Gastrocnemius medialis (tissue), 4 donors: ENCODE measurements at places on chromosomes 6 and 20. TPM values are rescaled to one million over a fixed set of nuclear protein-coding genes. Genes with fewer than 3 reads are reported as not detected.

DNA sequence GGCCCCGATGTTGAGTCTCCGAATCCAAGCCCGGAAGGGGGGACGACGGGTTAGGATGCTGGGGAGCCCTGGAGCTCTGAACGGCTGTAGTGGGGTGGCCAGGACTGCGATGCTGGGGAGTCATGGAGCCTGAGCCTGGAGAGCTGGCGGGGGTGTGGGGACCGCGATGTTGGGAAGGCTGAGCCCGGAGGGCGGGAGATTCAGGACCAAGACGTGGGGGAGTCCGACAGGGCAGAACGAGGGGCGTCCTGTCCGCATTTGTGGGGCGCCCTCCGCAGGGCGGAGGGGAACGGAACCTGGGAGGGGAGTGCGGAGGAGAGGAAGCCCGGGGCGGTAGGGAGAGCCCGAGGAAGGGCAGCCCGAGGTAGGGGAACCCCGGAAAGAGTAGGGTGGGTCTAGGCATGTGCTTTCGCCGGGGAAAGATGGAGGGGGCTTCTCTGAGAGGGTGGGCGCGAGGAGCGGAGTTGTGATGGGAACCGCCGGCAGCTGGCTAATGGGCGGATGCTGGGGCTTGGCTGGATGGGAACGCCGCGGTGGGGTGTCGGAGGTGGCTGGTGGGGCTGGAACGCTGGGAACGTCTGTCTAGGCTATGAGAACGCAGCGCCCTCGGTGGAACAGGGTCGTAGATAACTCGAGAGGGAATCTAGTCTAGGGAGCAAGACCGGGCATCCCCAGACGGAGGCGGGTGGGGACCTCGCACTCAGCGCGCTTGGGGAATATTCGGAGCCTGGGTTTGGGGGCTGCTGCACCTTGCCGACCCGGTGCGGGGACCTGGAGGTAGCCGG lies 684 bp downstream of the PAQR8 start:
- peak overlapping the region; percentile 69 for H3K4me3 ChIP-seq
- H3K36me3 ChIP-seq = no peaks in the 10 kb centered on the region
- peak overlapping the region; percentile 59 for H3K27ac ChIP-seq
- no peaks in the 10 kb centered on the region for H3K4me1 ChIP-seq

- H3K36me3 ChIP-seq = no peaks in the 10 kb centered on the region
- no peak overlapping the region for H3K4me3 ChIP-seq
- H3K4me1 ChIP-seq = no peaks in the 10 kb centered on the region
- DNase-seq = no peak
- no peak overlapping the region for H3K27ac ChIP-seq
These were observed 35.6 kb upstream of the KCNK16 start for GRCh38 chr6:39357998-39358686.

GRCh38 chr6:100210137-100211117 lies 216.4 kb upstream of the MCHR2 start:
- H3K27me3 ChIP-seq = no peaks in the 10 kb centered on the region
- no peak for DNase-seq
- H3K36me3 ChIP-seq = no peaks in the 10 kb centered on the region
- H3K4me1 ChIP-seq = no peaks in the 10 kb centered on the region

DNA sequence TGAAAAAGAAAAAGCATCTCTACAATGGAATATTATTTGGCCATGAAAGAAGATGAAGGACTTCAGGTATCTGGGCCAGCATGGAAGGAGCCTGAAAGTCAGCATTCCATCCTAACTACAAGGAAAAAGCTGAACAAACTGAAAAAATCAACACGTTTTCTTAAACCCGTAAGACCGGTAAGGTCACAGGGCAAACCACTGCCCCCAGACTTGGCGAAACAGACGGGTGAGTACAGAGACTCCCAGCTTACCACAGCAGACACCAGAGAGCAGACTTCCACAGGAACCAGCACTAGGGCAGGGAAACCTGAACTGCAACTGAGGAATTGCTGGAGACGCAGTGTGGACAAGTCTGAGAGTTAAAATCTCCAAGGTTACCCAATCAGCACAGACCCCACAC lies 31.4 kb downstream of the BEND3 start:
- no peak overlapping the region for H3K27ac ChIP-seq
- no peaks in the 10 kb centered on the region for H3K36me3 ChIP-seq
- no peaks in the 10 kb centered on the region for H3K4me1 ChIP-seq
- H3K27me3 ChIP-seq = no peaks in the 10 kb centered on the region

GRCh38 chr6:15595461-15596173 lies 67.2 kb downstream of the DTNBP1 start:
- peak overlapping the region; percentile 73 for H3K27ac ChIP-seq
- peaks cover 34% of the 10 kb centered on the region for H3K4me1 ChIP-seq
- DNase-seq = no peak
- no peaks in the 10 kb centered on the region for H3K27me3 ChIP-seq
- H3K36me3 ChIP-seq = no peaks in the 10 kb centered on the region

- no peaks in the 10 kb centered on the region for H3K36me3 ChIP-seq
- H3K27me3 ChIP-seq = no peaks in the 10 kb centered on the region
- peak overlapping the region; percentile 47 for H3K27ac ChIP-seq
- DNase-seq = no peak
These were observed 32.2 kb upstream of the ADGRF5 start for GRCh38 chr6:46953921-46954320.

GRCh38 chr20:53621482-53622246 lies 28.0 kb upstream of the ZNF217 start:
- H3K4me1 ChIP-seq = peaks cover 27% of the 10 kb centered on the region
- H3K27me3 ChIP-seq = no peaks in the 10 kb centered on the region
- no peaks in the 10 kb centered on the region for H3K36me3 ChIP-seq
- no peak overlapping the region for H3K4me3 ChIP-seq
- H3K27ac ChIP-seq = peak overlapping the region; percentile 67

Gene CEP162
- 4.4 TPM for total RNA-seq

Gene ADAM33
- total RNA-seq = 6.4 TPM

Gene OR2B6
- total RNA-seq = not detected

GRCh38 chr6:119259027-119259426 lies 90.5 kb downstream of the MAN1A1 start:
- H3K4me1 ChIP-seq = no peaks in the 10 kb centered on the region
- no peaks in the 10 kb centered on the region for H3K36me3 ChIP-seq
- DNase-seq = no peak
- H3K27me3 ChIP-seq = no peaks in the 10 kb centered on the region
- no peak overlapping the region for H3K4me3 ChIP-seq

- no peak overlapping the region for H3K4me3 ChIP-seq
- peaks cover 3% of the 10 kb centered on the region for H3K4me1 ChIP-seq
- DNase-seq = no peak
- no peak overlapping the region for H3K27ac ChIP-seq
- H3K36me3 ChIP-seq = no peaks in the 10 kb centered on the region
These were observed 101.7 kb downstream of the TSHZ2 start for GRCh38 chr20:53073636-53074415.

DNA sequence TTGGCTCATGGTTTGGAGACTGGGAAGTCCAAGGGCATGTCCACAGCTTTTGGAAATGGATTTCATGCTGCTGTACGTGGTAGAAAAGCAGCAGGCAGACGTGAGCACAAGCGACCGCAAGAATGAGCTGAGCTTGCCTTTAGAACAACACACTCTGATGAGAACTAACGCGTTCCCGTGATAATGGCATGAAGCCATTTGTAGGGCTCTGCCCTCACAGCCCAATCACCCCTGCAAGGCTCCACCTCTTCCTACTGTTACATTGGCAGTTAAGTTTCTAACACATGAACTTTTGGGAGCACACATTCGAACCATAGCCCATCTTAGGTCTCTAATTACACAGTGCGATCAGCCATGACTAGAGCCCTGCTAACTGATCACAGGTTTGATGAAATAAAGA lies 107.5 kb upstream of the TMEM170B start:
- peak overlapping the region; percentile 70 for H3K27ac ChIP-seq
- H3K4me1 ChIP-seq = peaks cover 55% of the 10 kb centered on the region
- H3K27me3 ChIP-seq = no peaks in the 10 kb centered on the region
- no peak for DNase-seq
- H3K4me3 ChIP-seq = no peak overlapping the region

DNA sequence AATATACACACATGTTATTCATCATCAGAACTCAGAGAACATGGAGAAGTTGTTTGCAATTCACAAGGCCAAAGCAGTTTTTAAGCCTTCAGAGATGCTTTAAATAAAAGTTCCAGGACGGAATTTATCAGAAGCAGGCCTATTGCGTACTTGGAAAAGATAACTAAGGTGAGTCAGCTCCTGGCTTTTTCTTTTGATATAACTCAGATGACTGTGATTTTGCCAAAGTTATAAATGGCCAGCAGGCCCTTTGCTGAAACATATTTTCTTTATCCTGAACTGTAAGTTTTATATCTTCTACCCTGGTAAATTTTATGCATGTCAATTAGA lies 55.0 kb upstream of the PLCB1 start:
- H3K27me3 ChIP-seq = no peaks in the 10 kb centered on the region
- H3K36me3 ChIP-seq = no peaks in the 10 kb centered on the region
- no peaks in the 10 kb centered on the region for H3K4me1 ChIP-seq
- H3K4me3 ChIP-seq = no peak overlapping the region
- no peak for DNase-seq
- H3K27ac ChIP-seq = no peak overlapping the region

DNA sequence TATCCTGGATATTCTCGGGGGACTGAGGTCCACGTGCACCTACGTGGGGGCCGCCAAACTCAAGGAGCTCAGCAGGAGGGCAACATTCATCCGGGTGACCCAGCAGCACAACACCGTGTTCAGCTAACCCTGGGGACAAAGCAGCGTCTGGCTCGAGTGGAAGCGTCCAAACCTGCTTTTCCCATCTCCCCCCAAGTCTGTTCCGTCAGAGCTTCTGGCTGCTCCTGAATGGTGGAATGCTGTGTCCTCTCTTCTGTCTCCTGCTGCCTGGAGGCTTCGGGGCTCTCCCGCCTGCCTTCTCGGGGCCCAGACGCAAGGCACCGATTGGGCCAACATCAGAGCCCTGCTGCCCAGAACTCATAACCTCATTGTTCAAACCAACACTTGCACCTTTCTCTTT lies 56.7 kb downstream of the GMPR start:
- H3K4me3 ChIP-seq = no peak overlapping the region
- H3K27me3 ChIP-seq = no peaks in the 10 kb centered on the region
- H3K27ac ChIP-seq = peak overlapping the region; percentile 78
- no peaks in the 10 kb centered on the region for H3K36me3 ChIP-seq
- peaks cover 21% of the 10 kb centered on the region for H3K4me1 ChIP-seq

GRCh38 chr6:30357678-30358540 lies 13.0 kb downstream of the RPP21 start:
- no peak overlapping the region for H3K27ac ChIP-seq
- peak overlapping the region; percentile 29 for H3K4me3 ChIP-seq
- H3K27me3 ChIP-seq = peaks cover 44% of the 10 kb centered on the region
- no peaks in the 10 kb centered on the region for H3K4me1 ChIP-seq
- no peak for DNase-seq

Gene RNF182
- not detected for total RNA-seq

Gene CDSN
- total RNA-seq = not detected

- H3K27me3 ChIP-seq = peaks cover 11% of the 10 kb centered on the region
- H3K27ac ChIP-seq = no peak overlapping the region
- H3K36me3 ChIP-seq = no peaks in the 10 kb centered on the region
- no peak overlapping the region for H3K4me3 ChIP-seq
These were observed 532 bp upstream of the NPBWR2 start for GRCh38 chr20:64107736-64108457.

GRCh38 chr6:134240665-134241431 lies 77.1 kb downstream of the SGK1 start:
- DNase-seq = peak; percentile 47
- H3K4me3 ChIP-seq = no peak overlapping the region
- no peaks in the 10 kb centered on the region for H3K27me3 ChIP-seq
- H3K27ac ChIP-seq = no peak overlapping the region

DNA sequence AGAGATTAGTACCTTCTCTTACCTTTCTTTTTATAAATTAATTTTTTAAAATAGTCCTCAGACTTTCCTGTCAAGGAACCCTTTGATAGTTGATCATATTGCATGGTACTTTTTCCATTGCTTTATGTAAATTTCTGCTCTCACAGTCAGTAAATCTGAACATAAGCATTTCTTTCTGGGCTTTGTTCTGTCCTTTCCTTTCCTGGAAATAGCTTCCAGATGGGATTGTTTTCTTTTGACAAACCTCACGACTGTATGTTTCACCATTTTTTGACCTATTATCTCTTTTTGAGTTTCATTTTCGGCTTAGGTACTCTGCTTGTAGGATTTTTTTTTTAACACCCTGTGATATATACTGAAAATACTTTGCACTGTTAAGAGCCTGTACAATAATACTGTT lies 32.6 kb downstream of the UTRN start:
- no peak overlapping the region for H3K4me3 ChIP-seq
- no peak overlapping the region for H3K27ac ChIP-seq
- H3K36me3 ChIP-seq = no peaks in the 10 kb centered on the region

DNA sequence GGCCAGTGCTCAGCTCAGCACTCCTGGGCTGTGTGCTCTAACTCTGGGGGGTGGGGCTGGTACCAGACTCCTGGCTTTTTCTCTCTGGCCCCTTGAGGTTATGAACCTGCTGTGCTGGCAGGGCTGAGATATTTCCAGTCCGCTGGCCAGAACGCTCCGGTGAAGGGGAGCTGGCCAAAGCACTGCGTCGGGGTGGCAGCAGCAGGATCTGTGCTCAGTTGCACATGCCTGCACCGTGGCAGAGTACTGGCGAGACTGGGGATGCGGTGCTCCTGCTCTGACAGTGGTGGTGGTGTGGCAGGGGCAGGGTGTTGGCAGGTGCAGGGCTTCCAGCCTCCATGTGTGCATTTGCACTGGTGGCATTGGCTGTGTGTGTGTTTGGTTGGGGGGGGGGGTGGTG lies 374.4 kb downstream of the PHF3 start:
- no peaks in the 10 kb centered on the region for H3K36me3 ChIP-seq
- no peak overlapping the region for H3K4me3 ChIP-seq

- no peaks in the 10 kb centered on the region for H3K27me3 ChIP-seq
- H3K36me3 ChIP-seq = no peaks in the 10 kb centered on the region
- H3K27ac ChIP-seq = no peak overlapping the region
- no peaks in the 10 kb centered on the region for H3K4me1 ChIP-seq
- no peak overlapping the region for H3K4me3 ChIP-seq
- no peak for DNase-seq
These were observed 62.7 kb downstream of the FYN start for GRCh38 chr6:111810294-111811131.

Gene FAM83D
- total RNA-seq = not detected

Gene PNLDC1
- total RNA-seq = not detected

Gene TGM3
- not detected for total RNA-seq

Gene TOX2
- not detected for total RNA-seq

DNA sequence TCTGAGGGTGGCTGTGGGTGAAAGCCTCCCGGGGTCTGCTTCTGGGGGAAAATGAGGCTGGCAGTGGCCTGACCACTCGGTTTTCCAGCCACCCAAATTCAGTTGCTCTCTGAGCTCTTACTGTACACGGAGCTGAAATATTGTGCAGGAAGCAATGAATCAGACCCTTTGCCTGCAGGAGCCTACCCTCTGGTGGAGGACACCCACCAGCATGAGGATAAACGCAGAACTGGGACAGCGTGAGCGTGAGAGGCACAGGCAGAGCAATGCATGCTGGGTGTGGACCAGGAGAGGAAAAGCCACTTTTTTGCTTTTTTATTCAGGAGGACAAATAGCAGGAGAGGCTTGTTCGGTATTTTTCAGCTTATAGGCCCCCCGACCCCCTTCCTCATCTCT lies 298.0 kb downstream of the QKI start:
- H3K4me3 ChIP-seq = no peak overlapping the region
- H3K4me1 ChIP-seq = peaks cover 52% of the 10 kb centered on the region
- DNase-seq = no peak

GRCh38 chr6:30915591-30915946 lies 1.5 kb downstream of the VARS2 start:
- no peaks in the 10 kb centered on the region for H3K27me3 ChIP-seq
- H3K36me3 ChIP-seq = no peaks in the 10 kb centered on the region
- DNase-seq = peak; percentile 46
- peaks cover 23% of the 10 kb centered on the region for H3K4me1 ChIP-seq
- H3K4me3 ChIP-seq = no peak overlapping the region
- H3K27ac ChIP-seq = peak overlapping the region; percentile 96

GRCh38 chr20:48562586-48563116 lies 265.1 kb downstream of the PREX1 start:
- H3K4me1 ChIP-seq = no peaks in the 10 kb centered on the region
- H3K4me3 ChIP-seq = no peak overlapping the region
- H3K36me3 ChIP-seq = no peaks in the 10 kb centered on the region
- H3K27me3 ChIP-seq = peaks cover 3% of the 10 kb centered on the region

Gene HRH3
- total RNA-seq = not detected
